Fibroblast of skin of scalp (primary cell): ENCODE measurements at places on chromosomes 13 and 19.
A peak's percentile ranks its signal among the peaks of the same experiment; 100 is the strongest.

DNA sequence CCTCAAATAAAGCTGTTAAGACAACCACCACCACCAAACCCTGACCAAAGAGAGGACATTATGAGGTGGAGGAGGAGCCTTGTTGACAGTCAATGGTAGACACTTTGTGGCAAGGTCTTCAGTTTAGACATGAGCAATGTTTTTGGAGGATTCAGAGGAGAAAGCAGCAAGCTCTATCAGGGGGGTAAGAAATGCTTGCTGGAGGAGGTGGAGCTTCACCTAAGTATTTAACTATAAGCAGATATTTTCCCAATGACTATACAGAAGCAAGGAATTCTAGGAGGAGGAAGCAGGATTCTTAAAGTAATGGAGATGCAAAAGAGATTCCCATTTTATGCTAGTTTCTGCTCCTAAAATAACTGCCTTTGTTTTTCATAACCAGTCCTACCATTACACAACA lies 74.2 kb downstream of the TRPC4 start:
- peak; percentile 60 for DNase-seq

DNA sequence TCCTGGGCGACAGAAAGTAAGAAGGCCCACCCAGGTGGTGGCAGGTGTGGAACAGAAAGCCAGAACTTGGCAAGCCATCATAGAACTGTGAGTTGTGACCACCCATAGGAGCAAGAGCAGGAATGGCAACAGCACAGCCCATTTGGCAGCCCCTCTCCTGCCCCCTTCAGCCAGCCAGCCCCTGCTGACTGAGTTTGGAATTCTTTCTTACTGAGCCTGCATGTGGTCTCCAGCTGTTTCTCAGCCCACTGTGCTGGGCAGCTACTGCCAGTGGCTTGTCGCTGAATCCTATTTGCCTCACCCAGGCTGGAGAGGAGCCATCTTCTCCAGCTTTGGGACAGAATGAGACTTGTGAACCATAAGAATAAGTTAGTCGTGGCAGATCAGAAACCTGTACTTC lies 28.3 kb downstream of the CNMD start:
- DNase-seq: no peak

DNA sequence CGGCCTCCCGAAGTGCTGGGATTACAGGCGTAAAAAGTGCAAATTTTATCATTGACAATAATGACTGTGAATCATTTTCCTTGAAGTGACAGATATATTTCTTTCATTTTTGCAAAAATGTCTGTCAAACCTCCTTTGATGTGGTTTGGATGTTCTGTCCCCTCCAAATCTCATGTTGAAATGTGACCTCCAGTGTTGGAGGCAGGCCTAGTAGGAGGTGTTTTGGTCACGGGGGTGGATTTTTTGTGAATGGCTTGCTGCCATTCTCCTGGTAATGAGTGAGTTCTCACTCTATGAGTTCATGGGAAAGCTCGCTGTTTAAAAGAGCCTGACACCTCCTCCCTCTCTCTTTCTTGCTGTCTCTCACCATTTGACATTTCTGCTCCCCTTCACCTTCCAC lies 5.5 kb upstream of the SLC1A6 start:
- no peak for DNase-seq

- no peak for DNase-seq
These were observed 2.0 kb downstream of the DOCK9 start for GRCh38 chr13:98975822-98976261.

- DNase-seq: peak; percentile 44
These were observed 26.6 kb upstream of the CALM3 start for GRCh38 chr19:46574533-46574932.

- DNase-seq: peak; percentile 94
These were observed 90.5 kb downstream of the STARD13 start for GRCh38 chr13:33194820-33195692.

DNA sequence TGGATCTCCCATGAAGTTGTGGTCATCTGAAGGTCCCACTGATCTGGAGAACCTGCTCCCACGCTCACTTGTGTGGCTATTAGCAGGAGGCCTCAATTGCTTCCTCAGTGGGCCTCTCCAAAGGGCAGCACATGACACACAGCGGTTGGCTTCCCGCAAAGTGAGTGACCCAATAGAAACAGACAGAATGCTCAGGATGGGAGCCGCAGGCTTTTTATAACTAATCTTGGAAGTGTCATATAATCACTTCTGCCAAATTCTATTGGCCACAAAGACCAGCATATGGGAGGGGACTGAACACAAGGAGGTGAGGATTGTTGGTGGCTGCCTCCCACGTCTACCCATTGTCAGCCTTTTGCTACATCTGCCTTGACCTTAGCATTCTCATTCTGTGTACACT lies 22.1 kb upstream of the EHD2 start:
- no peak for DNase-seq

DNA sequence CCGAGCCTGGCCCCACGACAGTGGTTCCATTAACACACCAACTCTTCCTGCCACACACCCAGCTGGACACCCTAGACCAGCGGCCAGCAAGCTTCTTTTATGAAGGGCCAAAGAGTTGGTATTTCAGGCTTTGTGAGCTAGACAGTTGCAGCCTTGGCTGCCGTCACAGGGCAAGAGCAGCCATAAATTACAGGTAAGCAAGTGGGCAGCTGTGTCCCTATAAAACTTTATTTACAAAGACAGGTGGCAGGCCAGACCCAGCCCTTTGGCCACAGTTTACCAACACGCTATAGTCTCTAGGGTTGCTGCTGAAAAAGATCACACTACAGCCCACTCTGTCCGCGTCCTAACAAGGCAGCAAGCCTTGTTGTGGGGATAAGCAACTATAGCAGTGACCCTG lies 13.3 kb downstream of the ELL start:
- no peak for DNase-seq

DNA sequence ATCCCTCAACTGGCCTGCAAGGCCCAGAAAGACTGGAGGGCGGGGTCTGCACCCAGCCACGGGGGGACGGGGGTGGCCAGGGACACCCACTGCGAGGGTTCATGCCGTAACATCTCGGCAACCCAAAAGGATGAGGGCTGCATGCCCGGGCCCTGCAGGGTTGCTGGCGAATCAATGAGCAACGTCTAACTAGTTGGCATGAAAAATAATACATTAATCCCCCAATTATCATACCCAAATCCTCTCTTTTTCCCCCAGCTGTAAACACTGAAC lies 232.2 kb downstream of the TUBA3C start:
- DNase-seq: no peak

- DNase-seq: no peak
These were observed 10.7 kb downstream of the SBNO2 start for GRCh38 chr19:1163283-1163933.

DNA sequence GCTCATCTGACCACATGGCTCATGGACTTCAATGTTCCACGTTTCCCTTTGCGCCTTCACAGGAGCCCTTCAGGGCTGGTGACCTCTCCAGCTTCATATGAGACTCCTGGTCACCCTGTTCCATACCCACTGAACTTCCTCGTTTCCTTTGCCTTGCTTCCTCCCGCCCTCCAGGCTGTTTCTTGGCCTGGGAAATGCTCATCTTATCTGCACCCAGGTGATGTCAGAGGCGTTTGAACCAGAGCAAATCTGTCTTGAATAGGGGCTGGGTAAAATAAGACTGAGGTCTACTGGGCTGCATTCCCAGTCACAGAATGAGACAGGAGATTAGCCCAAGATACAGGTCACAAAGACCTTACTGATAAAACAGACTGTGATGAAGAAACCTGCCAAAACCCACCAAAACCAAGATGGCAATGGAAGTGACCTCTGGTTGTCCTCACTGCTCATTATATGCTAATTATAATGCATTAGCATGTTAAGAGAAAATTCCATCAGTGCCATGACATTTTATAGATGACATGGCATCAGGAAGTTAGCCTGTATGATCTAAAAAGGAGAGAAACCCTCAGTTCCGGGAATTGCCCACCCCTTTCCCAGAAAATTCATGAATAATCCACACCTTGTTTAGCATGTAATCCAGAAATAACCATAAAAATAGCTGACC lies 102.7 kb downstream of the DCLK1 start:
- no peak for DNase-seq

DNA sequence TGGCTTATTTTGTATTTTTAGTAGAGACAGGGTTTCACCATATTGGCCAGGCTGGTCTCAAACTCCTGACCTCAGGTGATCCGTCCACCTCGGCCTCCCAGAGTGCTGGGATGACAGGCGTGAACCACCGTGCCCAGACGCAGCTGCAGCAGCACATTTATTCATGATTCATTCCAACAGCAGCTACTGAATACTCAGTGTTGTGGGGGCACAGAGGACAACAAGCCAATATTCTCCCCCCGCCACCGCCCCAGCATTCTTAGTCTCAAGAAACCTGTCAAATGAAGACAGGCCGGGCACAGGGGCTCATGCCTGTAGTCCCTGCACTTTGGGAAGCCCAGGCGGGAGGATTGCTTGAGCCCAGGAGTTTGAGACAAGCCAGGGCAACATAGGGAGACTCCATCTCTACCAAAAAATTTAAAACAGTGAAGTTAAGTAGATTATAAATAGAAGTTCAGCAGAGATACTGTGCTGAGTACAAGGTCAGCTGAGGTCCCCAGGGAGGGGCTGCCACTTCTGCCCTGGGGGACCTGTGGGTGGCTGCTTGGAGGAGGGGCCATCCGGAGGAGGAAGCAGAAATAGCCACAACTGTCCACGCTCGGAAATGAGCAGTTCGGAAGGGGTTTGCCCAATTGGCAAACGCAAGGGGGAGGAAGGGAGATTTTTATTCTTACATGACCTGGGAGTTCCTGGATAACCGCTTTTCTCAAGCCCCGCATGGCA lies 4.3 kb downstream of the DOT1L start:
- no peak for DNase-seq

- no peak for DNase-seq
These were observed 1.6 kb downstream of the HCN2 start for GRCh38 chr19:591099-591958.

- peak; percentile 87 for DNase-seq
These were observed 19.2 kb downstream of the RCN3 start for GRCh38 chr19:49546825-49547565.

DNA sequence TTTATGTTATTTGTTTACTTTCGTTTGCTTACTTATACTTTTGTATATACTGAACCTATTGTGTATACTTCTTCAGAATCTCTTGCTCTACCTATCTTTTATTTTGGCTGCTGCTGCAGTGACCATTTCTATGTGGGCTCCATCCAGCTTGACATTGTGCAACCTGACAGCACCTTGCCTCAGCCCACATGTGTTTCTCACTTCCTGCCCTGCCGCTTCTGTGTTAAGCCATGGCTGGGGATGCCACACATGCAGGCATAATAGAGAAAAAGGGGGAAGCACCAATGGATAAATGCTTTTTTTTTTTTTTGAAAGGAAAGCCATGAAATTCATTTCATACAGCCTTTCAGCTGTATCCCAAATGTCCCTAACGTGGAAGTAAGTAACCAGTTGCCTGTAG lies 147.6 kb downstream of the RBM26 start:
- DNase-seq: no peak

DNA sequence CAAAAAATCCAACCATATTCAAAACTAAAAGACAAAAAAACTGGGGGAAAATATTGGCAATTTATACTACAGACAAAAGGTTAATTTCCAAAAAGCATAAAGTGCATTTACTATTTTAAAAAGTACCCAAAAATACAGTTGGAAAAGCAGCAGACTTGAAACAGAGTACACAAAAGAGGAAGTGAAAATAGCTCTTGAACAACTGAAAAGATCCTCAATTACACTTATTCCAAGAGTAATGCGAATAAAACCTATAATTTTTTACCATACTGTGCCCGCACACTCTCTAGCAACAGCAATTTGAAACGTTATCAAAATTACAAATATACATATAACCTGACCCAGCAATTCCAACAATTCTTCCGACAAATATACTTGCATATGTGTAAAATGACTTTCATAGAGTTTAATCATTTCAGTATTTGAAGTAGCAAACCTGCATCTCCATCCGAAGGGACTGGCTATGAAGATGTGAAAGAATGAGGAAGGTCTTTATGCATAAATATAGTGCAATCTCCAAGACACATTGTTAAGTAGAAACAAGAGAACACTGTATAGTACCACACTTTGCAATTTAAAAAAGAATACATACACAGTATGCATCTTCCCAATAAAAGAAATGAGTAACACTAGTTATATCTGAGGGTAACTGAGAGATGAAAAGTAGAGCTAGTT lies 25.4 kb downstream of the ALG5 start:
- no peak for DNase-seq

DNA sequence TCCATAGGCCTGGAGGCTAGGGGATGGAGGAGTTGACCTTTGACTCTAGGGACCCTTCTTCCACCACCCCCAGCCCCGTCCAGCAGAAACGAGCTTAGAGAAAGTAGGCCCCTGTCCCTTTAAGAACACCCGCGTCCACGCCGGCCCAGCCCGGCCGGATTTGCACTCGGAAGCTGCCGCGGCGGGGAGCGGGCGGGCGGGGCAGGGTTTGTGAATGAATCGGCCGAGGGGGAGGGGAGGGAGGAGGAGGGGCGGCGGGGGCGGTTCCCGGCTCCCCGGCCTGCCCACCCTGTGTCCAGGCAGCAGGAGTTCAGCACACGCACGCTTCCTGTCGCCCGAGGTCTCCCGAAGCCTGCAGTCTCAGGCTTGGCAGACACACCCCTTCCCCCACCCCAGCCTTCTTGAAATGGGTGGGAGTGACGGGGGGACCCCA lies 1.5 kb downstream of the UNC13A start:
- DNase-seq: peak; percentile 17

- no peak for DNase-seq
These were observed 33.5 kb upstream of the IRS2 start for GRCh38 chr13:109819874-109820273.

DNA sequence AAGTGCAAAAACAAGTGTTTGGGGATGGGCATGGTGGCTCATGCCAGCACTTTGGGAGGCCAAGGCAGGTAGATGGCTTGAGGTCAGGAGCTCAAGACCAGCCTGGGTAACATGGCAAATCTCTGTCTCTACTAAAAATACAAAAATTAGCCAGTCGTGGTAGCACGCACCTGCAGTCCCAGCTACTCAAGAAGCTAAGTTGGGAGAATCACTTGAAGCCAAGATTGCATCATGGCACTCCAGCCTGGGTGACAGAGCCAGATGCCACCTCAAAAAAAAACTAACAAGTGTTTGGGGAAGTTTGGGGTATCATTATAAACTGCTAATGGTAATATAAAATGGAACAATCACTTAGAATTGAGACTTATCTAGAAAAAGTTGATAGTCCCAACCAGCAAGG lies 24.6 kb downstream of the XPO4 start:
- no peak for DNase-seq

DNA sequence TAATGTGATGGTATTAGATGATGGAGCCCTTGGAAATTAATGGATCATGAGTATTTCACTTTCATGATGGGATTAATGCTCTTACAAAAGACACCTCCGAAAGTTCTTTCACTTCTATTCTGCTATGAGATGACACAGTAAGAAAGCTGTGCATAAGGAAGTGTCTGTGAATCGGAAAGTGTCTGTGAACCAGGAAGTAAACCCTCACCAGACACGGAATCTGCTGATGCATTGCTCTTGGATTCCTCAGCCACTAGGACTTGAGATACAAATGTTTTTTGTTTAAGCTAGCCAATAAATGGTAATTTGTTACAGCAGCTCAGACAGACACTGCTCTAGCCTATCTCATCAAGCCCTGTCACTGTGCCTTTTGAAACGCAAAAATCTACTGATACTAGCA lies 440.4 kb upstream of the PRR20A start:
- DNase-seq: no peak
